ENCODE measurements at places on chromosomes 5 and 9.

DNA sequence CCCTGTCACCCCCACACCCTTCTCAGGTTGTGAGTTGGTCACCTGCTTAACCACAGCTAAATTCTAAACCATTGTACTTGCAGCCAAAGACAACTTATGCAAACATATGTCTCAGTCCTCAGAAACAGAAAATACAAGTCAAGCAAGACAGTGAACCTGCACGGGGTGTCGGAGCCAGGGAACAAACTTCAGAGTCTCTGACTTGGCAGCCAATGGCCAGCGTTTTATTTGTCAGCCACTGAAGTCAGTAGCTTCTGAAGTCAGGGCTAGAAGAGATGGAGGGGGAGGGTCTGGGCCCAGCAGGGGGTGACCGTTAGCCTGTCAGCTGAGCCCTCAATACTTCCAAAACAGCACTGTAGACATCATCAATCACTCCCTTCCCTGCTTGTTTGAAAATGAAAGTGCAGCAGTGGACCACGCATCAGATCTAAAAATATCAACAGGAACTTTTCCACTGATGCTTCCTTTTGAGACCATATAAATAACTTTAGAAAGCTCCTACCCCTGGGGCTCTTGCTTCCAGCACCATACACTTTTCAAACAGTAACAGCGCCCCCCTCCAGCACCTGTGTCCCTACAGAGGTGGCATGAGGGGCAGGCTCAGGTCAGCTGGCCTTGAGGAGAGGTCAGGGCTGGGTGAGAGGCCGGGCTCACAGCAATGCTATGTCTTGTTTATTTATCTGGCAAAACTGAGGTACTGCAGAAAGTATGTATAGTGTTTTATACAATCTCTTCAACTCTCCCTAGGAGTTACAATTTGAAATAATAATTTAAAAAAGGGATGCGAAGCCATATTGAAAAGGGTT lies 142.5 kb downstream of the ACER2 start:
- DNase-seq, result no peak

DNA sequence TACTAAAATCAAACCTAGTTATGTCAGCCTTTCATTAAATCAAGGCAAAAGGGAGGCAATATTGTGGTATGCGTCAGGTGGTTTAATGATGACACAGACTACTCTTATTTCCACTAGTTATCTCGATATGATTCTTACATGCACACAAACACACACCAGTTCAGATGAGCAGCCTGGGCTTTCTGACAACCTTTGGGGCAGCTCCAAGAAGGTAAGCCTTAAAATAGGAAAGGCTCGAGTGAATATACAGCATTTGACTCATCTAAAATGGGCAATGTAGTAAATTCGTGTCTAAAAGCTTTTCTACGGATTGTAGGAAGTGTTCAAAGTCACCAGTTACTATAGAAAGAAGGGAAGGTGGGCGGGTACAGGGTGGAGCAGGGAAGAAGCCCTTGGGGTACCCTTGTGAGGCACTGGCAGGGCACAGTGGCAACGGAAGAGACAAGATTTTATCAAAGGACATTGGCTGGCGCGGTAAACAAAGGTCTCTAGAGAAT lies 1.9 kb downstream of the ANKH start:
- no peak for DNase-seq

DNA sequence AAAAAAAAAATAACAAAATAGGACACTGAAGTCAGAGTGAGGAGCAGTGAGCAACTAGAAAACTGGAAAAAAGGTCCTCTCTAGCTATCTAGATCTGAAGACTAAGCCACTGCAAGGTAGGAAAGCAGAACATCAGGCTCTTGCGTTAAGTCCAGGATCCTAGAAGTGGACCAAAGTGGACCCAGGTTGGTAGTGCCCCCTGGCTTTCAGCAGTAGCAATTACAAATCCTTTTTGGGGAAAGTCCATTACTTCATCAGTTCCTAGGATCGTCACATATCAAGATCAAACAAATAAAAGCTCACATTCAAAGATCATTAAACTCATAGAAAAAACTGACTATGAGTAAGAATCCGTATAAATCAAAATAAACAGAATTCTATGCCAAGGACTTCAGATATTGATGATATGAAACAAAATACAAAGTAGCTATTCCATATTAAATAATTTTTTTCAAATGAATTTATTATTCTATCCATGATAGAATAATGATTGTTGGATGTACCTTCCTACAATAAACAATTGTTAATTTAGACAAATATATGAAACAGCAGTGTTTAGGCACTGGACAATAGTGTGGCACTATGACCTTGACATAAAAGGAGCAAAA lies 6.5 kb upstream of the RICTOR start:
- no peak for DNase-seq

- no peak for DNase-seq
Measured at GRCh38 chr9:112327718-112328450, 5.5 kb downstream of the PTBP3 start.

- no peak for DNase-seq
Measured at GRCh38 chr5:100479079-100479688, 56.0 kb upstream of the FAM174A start.

- no peak for DNase-seq
Measured at GRCh38 chr5:55385227-55385626, 77.4 kb downstream of the MTREX start.

GRCh38 chr5:585962-586628 lies 26.0 kb upstream of the CEP72 start:
- DNase-seq, result no peak

DNA sequence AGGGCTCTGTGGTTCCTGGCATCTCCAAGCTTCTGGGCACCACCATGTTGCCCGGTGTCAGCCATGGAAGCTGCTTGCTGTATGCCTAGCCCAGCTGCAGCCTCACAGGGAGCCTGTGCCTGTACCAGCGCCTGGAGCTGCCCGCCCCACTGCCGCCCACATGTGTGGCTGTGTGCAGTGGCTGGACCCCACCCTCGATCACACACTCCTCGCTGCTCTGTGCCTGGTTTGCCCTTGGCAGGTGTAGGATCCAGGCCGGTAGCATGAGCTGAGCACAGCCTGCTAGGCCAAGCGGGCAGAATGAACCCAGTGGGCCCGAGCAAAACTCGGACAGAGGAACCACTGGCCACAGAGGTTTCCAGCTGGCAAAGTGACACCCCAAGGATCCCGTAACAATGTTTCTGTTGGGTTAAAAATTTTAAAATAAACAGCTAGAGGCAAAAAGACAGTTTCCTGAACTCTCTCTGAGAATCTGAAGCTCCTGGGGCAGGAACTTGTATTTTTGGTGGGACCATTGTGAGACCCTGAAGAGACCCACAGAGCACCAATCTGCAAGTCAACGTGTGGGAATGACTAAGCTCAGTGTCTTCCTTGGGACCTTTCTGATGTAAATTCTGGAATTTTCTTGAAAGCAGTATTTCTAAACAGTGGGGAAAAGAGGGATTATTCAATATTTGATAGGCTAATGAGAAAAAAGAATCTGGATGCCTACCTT lies 73.1 kb upstream of the CCDC112 start:
- no peak for DNase-seq

- no peak for DNase-seq
Measured at GRCh38 chr5:139167952-139168720, 30.0 kb downstream of the SIL1 start.

DNA sequence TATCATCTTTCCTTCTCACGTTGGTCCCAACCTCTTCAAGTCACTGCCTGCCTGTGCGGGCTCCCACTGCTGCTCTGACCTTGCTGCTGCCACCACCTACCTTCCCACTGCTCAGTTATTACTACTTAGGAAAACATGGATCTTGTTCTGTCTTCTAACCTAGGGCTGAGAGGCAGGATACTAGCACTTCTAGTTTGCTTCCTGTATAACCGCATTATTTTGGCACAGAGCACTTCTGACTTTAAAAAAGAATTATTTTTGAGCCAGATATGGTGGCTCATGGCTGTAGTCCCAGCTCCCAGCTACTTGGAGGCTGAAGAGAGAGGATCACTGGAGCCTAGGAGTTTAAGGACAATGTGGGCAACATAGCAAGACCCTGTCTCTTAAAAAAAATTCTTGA lies 135.4 kb upstream of the GNA14 start:
- no peak for DNase-seq

GRCh38 chr5:139301808-139302499 lies 8.4 kb downstream of the MATR3 start:
- no peak for DNase-seq

DNA sequence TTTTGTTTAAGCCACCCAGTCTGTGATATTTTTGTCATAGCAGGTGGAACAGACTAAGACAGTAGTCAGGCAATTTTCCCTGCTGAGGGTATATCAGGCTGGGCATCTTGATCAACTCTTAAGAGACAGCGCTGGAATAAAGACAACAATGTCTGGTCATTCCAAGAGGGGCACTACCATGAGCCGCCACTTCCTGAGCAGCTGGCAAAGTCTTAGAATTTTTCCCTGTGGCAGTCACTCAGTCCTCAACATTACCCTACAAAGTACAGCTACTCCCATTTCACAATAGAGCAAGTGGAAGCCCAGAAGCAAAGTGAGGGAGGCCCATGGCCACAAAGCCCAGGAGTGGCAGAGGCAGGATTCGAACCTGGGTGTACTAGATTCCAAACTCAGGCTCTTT lies 74.8 kb downstream of the SH3PXD2B start:
- no peak for DNase-seq

- no peak for DNase-seq
Measured at GRCh38 chr9:121646992-121647391, 4.4 kb upstream of the DAB2IP start.

DNA sequence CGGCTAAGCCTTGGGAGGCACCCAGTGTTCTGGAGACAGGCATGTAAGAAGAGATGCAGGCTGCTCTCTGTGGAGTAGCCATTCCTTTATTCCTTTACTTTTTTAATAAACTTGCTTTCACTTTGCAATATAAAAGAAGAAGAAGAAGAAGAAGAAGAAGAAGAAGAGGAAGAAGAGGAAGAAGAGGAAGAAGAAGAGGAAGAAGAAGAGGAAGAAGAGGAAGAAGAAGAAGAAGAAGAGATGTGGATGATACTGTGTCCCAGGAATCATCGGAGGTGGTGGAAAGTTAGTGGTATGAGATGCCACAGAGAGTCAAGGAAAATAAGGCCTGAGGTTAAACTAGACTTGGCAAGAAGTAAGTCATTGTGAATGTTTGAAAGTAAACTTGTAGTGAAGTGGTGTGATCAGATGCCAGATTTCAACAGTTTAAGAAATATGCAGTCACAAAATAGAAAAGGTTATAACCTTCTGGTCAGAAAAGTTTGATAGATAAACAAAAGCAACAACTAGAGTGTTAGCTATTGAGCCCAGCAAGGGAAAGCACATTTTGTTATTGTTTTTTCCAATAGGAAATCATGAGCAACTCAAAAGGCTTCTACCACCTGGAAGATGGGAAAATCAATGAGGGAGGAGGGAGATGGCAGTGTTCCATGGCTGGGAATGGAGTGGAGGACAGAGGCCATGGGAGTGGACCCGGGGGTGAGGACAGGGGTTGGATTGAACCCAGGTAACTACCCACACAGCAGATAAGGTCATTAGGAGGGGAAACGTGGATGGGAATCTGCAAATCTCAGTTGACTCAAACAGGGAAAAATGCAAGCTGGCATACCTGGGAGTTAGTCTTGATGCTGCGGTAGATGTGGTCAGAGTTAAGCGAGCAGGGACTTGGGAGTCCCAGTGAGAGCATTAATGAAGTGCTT lies 16.8 kb downstream of the AOPEP start:
- no peak for DNase-seq

GRCh38 chr5:86929123-86929766 lies 311.5 kb downstream of the COX7C start:
- no peak for DNase-seq

DNA sequence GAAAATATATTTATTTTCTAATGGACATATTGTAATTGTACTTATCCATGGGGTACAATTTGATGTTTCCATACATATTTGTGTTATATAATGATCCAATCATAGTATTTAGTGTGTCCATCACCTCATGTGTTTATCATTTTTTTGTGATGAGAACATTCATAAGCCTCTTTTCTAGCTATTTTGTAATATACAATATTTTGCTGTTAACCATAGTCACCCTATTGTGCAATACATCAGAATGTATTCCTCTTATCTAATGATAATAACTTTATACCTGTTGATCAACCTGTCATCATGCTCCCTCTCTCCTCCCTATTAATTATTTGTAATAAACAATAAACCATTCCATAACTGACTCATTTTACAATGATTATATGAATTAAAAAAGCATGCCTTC lies 93.2 kb downstream of the ISL1 start:
- no peak for DNase-seq

- DNase-seq, result no peak
Measured at GRCh38 chr9:99305124-99305523, 83.0 kb downstream of the SEC61B start.

GRCh38 chr5:96142786-96143434 lies 181.3 kb upstream of the ELL2 start:
- no peak for DNase-seq

GRCh38 chr9:14424289-14424688 lies 110.3 kb upstream of the NFIB start:
- no peak for DNase-seq

- no peak for DNase-seq
Measured at GRCh38 chr5:134099288-134099872, 15.1 kb upstream of the TCF7 start.

GRCh38 chr9:109519366-109519765 lies 21.3 kb upstream of the PTPN3 start:
- no peak for DNase-seq

DNA sequence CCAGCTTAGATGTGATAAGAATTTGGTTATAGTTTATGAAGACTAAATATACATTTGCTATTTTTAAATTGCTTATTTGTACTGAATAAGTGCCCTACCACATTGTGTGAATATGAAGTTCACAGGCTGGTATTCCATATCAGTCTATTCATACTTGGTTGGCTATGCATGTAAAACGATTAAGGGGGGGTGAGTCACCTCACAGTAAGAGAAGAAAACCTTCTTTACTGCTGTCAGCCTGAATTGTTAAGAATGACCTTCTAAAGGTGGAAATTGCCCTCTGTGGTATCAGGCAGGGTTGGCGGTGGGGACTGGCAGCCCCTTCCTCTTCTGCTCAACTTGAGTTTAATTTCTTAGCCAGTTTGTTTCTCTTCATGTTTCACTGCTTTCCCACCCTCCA lies 127.0 kb upstream of the RPS23 start:
- no peak for DNase-seq

- DNase-seq, result no peak
Measured at GRCh38 chr9:83041771-83042170, 21.2 kb downstream of the RASEF start.

GRCh38 chr9:93955111-93955980 lies at the start of gene BARX1:
Gene BARX1, minus strand, starts transcription at chr9:93955355. Its CDS starts 209 bp downstream, at chr9:93955146.
- no peak for DNase-seq

- DNase-seq, result no peak
Measured at GRCh38 chr5:342501-343460, 21.3 kb downstream of the AHRR start.

GRCh38 chr9:133961226-133962165 lies 30.6 kb downstream of the VAV2 start:
- DNase-seq, result no peak

DNA sequence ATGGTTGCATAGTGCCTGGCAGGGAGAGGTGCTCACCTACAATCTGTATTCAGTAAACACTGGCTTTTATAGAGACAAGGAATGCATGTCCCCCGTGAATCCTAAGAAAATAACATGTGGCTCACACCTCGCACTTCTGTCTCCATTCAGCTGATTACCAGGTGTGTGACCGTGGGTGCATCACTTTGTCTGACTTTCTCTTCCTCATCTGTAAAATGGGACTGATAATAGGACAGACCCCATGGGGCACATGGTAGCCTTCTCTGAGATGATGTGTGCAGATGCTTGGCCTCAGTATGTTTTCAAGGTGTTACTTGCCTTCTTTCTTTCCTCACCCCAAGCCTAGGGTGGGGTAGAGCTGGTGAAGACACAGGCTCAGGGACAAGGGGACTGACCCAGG lies 6.3 kb downstream of the CXXC5 start:
- no peak for DNase-seq

All from GM18507 (cell line).